Calu3 (cell line): ENCODE measurements at places on chromosomes 3 and 15. TPM values are rescaled to one million over a fixed set of nuclear protein-coding genes. Genes with fewer than 3 reads are reported as not detected.

Gene CD86
- 0.24 TPM in 1 of 2 replicates, not detected in the other for total RNA-seq

Gene SEMA3G
- 0.12 and 0.33 TPM in 2 replicates for total RNA-seq

Gene B3GNT5
- total RNA-seq: 42.9 and 43.6 TPM in 2 replicates

Gene SKOR1
- 0.17 and 0.27 TPM in 2 replicates for total RNA-seq

Gene POPDC2
- total RNA-seq: 0.80 and 1.0 TPM in 2 replicates

DNA sequence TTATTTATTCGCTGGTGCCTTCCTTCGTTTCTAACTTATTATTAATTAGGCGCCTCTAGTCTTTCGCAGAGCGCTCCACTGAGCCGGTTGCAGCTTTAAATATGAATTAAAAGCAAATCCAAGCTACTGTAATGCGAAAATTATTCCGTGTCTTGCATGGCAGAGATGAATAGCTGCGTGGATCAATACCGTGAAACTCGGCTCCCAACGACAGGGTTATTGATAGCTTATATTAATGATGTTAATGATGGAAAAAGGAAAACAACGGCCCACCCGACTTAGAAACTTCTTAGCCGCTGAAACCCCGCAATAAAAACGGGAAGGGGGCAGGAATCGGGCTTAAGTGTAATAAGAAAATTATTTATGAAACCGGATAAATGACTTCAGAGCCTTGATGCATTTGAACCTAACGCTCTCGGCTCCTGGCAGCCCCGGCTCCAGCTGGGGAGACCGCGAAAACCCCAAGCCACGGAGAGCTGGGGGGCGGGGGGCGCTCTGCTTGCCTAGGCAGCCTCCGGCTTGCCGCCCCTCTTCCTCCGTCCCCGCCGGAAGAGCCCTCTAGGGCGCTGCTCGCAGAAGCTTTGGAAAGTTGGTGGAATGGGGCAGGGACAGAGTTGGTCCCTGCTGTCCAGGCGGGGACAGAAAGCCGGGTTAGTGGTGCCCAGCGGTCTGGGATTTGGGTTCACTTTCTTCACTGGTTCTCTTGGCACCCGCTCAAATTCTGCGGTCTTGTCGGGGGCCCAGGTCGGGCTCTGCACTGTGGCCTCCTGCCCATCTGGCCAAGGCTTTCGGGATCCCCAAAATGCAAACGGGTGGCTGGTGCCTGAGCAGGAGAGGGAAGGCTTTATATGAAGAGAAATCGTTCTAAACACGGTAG lies 7.7 kb upstream of the ONECUT1 start:
- H3K4me3 ChIP-seq: no peak overlapping the region
- no peak overlapping the region for H3K27ac ChIP-seq
- H3K36me3 ChIP-seq: no peaks in the 10 kb centered on the region
- H3K27me3 ChIP-seq: peaks cover 66% of the 10 kb centered on the region

DNA sequence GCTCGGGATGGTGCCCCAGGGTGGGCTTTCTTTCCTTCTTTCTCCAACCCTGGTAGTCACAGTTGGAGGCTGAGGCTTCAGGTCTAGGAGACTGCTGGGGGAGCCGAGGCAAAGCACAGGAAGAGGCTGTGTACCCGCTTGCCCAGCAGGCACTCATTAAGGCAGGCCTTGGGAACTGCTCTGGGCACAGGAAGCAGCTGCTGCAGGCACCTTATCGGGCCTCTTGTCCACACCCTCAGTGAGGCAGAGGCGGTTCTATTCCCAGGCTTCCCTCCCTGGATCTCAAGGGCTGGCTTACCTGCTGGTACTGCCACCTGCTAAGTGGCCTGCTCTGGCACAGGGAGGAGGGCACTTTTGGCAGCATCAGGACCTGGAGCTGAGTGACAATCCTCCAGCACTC lies 15.8 kb upstream of the GRM2 start:
- H3K27me3 ChIP-seq: no peaks in the 10 kb centered on the region
- peaks cover 2% of the 10 kb centered on the region for H3K36me3 ChIP-seq
- no peak overlapping the region for H3K4me3 ChIP-seq
- H3K4me1 ChIP-seq: no peaks in the 10 kb centered on the region
- DNase-seq: no peak
- H3K27ac ChIP-seq: no peak overlapping the region

DNA sequence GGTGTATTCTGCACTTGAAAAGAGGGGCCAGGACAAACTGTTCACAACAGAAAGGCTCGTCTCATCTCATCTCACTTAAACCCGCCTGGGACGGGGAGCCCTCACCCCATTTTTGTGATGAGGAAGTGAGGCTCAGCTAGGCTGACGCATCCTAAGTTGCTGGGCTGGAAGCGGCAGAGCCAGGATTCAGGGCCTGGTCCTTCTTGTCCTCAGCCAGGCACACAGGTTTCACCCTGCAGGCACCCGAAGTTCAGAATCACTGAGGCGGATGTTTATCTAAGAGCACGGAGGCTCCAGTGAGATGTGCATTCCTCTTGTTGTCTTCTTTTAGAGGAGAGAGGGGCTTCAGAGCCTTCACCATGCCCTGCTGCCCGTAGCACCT lies 51.1 kb upstream of the PLXNA1 start:
- H3K4me3 ChIP-seq: no peak overlapping the region
- H3K27me3 ChIP-seq: no peaks in the 10 kb centered on the region
- H3K27ac ChIP-seq: no peak overlapping the region
- no peaks in the 10 kb centered on the region for H3K36me3 ChIP-seq

- no peak for DNase-seq
- H3K4me3 ChIP-seq: peak overlapping the region; percentile 44
- H3K4me1 ChIP-seq: peaks cover 8% of the 10 kb centered on the region
- H3K27ac ChIP-seq: no peak overlapping the region
- peaks cover 24% of the 10 kb centered on the region for H3K36me3 ChIP-seq
Observed at GRCh38 chr15:90667073-90667754, 49.9 kb upstream of the BLM start.
